ENCODE measurements at places on chromosomes 7 and 10.

DNA sequence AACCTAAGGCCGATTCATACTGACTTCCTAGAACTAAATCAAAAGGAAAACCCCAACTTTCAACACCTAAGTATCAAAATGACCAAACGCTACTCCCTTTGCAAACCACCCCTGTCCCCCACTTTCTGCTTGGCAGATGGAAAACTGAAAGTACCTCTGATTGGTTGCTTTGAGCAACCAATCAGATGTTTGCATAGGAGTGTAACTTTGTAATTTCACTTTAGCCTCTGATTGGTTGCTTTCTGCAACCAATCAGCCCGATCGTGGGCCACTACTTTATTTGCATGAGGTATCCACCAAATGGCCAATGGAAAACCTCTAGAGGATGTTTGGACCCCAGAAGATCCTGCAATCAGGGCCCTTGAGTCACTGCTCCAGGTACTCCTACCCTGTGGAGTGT is 12.3 kb upstream of the SNX10 start:
- DNase-seq, result no peak

DNA sequence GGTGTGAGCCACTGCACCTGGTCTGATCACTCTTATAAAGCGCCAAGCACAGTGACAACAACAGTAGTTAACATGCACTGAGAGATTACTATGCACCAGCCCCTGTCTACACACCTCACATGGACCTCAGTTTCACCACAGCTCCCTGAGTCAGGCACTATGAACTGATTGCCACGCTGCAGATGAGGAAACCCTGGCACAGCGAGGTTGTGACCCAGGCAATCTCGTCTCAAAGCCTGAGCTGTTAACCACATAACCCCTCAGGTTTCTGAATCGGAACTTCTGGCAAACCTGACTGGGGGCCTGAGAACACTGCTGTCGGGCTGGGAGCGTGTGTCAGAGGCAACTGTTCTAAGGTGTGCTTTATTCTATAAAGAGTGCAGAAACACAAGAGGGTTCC is 150.8 kb downstream of the RNF216 start:
- DNase-seq, result no peak

DNA sequence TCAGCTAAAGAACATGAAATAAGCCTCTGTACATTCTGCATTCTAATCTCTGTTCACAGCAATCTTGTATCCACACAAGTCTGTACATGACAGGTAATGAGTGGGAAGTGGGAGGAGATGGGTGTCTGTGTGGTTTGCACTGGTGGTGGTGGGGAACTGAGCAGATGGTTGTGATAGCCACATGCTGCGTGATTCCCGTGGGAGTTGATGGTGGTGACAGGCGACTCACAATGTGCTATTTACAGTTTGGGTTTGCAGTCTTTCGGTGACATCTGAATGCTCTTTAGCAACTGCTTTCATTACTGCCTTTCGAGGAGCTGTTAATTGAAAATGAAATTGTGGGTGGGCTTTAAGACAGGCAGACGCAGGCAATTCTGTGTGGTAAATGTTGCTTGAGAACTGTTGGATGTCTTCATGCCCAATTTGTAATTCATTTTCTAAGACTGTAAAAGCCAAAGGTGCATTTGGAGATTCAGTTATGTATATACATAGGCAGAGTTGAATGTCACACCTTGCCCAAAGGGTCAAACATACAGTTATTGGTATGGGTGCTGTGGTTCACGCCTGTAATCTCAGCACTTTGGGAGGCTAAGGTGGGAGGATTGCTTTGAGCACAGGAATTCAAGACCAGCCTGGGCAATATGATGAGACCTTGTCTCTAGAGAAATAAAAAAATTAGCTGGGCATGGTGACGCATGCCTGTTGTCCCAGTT is 308.2 kb downstream of the AUTS2 start:
- DNase-seq, result no peak

GRCh38 chr10:103759100-103759781 is 96.1 kb downstream of the SH3PXD2A start:
- DNase-seq, result peak; percentile 78

- DNase-seq, result no peak
These were observed 421 bp downstream of the SMURF1 start for GRCh38 chr7:99143521-99143852.

DNA sequence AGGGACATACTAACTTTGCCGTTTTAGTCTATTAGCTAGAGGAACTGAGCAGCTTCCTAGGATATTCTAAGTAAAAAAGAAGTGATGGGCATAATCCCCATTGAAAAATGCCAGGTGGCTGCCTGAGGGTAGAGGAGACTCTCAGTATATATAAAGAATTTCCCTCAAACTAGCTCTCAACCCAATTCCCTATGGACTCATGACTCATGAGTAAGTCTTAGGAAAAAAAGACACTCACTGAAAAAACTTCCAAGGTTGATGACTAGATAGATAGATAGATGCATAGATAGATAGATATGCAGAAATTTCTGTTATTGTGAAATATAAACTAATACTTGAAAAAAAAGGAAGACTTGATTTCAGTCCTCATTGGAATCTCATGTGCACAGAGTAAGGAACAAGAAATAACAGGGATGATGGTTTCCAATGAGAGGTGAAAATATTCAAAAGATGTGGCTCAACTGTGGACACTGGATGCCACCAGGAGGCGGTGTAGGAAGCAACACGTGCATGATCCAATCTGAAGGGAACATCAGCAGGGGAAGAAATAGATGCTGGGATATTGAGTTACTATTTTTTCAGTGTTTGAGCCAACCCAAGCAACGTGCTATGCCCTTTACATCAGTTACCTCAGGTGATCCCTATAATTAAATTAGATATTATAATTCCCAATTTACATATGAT is 711.0 kb upstream of the LRRTM3 start:
- peak; percentile 4 for DNase-seq

GRCh38 chr10:27911539-27911938 is 87.3 kb downstream of the ODAD2 start:
- no peak for DNase-seq

GRCh38 chr10:6558759-6559461 is 21.2 kb downstream of the PRKCQ start:
- no peak for DNase-seq

DNA sequence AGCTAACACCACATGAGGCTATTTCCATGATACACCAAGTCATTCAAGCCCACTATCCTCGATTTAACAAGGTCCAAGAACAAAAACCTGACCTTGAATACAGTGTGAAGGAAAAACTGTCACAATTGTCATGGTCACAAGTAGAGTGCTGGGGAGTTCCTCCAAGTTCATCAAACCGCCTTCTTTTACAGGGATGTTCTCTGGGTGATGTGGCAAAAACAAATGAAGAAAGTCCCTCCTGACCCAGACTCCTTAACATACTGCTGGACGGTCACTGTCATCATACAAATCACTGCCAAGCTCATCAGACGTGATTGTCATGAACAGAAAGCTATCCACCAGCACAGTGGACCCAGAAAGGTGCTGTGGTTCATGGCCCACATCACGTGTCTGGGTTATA is 28.9 kb downstream of the HIPK2 start:
- DNase-seq, result no peak

DNA sequence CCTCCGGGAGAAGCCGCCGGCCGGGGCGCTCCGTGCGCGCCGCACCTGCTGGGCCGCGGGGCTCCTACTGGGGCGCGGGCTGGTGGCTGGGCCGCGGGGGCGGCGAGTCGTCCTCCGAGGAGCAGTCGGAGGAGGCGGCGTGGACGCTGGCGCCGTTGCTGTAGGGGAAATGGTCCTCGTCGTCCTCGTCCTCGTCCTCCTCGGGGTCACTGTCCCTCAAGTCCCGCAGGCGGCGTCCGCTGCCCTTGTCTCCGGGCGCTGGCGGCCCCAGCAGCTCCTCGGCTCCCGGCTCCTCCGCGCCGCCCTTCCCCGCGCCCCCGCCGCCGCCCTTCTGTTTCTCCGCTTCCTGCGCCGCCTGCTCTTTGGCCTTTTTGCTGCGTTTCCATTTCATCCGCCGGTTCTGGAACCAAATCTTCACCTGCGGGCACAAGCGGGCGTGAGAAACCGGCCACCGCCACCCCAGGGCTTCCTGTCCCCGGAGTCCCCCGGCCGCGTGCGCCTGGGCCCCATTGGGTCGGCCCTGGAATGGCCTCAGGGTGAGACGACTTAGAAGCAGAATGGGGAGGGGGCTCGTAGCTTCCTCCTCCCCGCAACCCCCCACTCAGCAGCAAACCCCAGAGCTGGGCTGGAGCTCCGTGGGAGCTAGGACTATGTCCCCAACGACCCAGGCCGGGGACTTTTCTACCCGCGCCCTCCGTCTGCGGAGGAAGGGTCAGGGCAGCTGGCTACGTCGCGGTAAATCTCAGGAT is 4.8 kb downstream of the MNX1 start:
- no peak for DNase-seq

- DNase-seq, result no peak
These were observed 451.4 kb upstream of the VSTM2A start for GRCh38 chr7:54090652-54091213.
